ENCODE measurements at places on chromosomes 7 and 10. TPM values are rescaled to one million over a fixed set of nuclear protein-coding genes. Genes with fewer than 3 reads are reported as not detected.

HMX2 gene
- not detected for total RNA-seq

GRCh38 chr7:141665208-141666035 lies 36.5 kb downstream of the DENND11 start:
- no peak for DNase-seq

GRCh38 chr7:48416327-48416908 lies 245.2 kb downstream of the ABCA13 start:
- DNase-seq, result no peak

DNA sequence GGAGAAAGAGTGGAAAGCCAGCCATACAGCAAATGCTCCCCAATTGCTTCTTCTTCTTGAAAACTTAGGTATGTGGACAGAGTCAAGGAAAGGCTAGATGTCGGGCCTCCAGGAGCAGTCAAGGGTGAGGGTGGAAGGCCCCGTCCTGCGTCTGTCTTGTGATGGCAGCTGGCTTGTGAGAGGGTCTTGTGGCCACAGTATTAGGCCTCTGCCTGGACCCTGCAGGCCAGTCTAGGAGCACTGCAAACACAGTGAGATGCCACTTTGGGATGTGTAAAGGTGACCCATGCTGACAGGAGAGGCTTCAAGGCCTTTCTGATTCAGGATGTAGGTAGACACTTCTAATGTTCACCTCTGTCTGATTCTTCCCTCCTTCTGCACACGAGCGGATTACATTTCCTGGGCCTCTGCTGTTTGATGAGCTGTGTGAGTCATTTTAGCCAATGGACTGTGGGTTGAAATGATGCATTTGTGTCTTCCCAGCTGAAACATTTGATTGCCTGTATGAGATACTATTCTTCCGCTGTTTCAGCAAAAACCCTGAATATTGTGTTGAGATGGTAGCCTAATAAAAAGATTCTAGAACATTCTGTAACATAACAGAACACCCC lies 135.4 kb downstream of the EMX2 start:
- no peak for DNase-seq

DNA sequence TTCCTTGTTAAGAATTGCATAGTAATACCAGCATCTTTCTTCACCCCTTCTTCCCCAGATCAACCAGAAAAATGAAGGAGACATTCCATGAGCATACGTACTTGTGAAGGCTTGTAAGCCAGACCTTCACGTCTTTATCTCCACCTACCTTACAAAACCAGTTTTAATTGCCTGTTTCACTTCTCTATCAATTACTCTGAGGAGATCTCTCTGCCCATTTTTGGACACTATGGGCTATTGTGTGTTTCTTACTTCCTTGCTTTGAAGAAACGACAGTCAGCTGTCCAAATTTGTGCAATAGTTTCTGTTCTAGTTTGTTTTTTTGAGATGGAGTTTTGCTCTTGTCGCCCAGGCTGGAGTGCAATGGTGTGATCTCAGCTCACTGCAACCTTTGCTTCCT lies 349.7 kb upstream of the MBL2 start:
- no peak for DNase-seq
